ENCODE measurements at places on chromosomes 5 and 9. TPM values are rescaled to one million over a fixed set of nuclear protein-coding genes. Genes with fewer than 3 reads are reported as not detected.

GRCh38 chr5:105695941-105696340, 1974.8 kb downstream of the EFNA5 start:
- no peak for DNase-seq

DNA sequence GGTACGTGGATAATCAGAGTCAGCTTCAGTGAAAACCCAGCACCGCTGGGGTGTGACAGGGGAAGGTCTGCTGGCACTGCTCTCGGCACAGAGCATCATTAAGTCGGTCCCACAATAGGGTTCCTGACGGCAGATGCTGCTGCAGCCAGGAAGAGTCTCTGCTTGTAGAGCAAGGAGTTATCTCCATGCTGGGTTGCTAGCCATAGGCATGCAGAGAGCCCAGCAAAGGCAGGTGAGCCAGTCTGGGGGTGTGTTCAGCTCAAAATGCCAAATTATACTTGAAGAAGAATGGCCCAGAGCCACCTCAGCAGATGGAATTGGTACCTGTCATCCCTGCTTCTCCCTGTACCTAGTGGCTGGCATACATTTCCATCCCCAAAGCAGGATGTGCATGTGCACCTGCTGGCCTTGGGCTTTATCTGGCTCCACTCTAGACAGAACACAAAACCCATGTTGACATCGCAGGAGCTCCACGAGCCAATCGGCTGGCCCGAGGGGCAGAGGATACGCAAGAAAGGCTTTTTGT, 100.8 kb downstream of the WDR41 start:
- no peak for DNase-seq

FPGS gene
- total RNA-seq, result 18.1 TPM

GRCh38 chr5:58944221-58944620, 361.3 kb downstream of the RAB3C start:
- DNase-seq, result no peak

- DNase-seq, result no peak
Observed at GRCh38 chr9:38054653-38055052, 14.4 kb downstream of the SHB start.

PRDM9 gene
- total RNA-seq, result not detected

GRCh38 chr5:33340195-33340594, 100.6 kb upstream of the TARS1 start:
- no peak for DNase-seq

DNA sequence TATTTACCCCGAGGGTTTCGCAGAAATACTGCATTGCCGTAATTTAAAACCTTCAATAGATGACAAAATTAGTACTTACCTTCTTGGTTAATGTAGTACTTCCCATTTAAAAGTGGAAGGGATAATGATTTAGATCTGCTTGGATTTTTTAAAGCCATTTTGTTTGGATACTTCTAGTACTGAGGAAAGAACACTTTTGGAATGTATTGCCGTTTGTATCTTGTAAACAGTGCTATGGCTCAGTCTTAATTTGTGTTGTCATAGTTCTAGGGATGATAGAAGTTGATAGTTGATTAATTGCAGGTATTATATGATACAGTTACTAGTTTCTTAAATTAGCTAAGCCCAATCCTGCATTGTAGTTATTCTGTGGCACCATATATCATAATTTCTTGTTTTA, 33.1 kb downstream of the TNPO1 start:
- no peak for DNase-seq

GRCh38 chr5:118818604-118819003, 169.7 kb downstream of the DTWD2 start:
- no peak for DNase-seq

MTMR12 gene
- total RNA-seq, result 23.2 TPM

- DNase-seq, result no peak
Observed at GRCh38 chr9:36867672-36868471, 166.2 kb downstream of the PAX5 start.

TOR4A gene
- total RNA-seq, result 0.31 TPM

GRCh38 chr9:120348951-120349429, 231.0 kb downstream of the CDK5RAP2 start:
- DNase-seq, result peak; percentile 10

FOXE1 gene
- not detected for total RNA-seq

- no peak for DNase-seq
Observed at GRCh38 chr9:131670247-131671132, 69.4 kb downstream of the RAPGEF1 start.

ARRDC1 gene
- total RNA-seq, result 9.5 TPM

TAF11L10 gene
- not detected for total RNA-seq

HK3 gene
- 0.31 TPM for total RNA-seq

AHRR gene
- 1.4 TPM for total RNA-seq

DNA sequence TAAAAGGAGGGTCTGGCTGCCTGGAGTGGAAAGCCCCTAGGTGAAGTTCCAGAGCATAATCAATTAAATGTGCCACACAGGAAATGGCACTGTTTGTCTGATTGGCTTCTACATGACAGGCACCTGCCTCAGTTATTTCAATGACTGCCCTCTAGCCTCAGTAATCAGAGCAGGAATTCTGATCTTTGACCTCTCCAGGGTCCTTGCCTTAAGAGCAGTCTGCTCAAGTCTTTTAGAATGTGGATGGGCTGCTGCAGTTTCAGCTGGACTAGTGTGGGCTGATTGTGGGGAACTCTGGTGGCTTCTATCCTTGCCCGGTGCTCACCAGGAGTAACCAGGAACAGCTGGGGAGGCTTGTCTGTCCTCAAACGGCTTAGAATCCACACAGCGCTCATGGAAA, 98.9 kb downstream of the LIX1 start:
- DNase-seq, result no peak

- no peak for DNase-seq
Observed at GRCh38 chr9:137969008-137969407, 91.4 kb downstream of the CACNA1B start.

DNA sequence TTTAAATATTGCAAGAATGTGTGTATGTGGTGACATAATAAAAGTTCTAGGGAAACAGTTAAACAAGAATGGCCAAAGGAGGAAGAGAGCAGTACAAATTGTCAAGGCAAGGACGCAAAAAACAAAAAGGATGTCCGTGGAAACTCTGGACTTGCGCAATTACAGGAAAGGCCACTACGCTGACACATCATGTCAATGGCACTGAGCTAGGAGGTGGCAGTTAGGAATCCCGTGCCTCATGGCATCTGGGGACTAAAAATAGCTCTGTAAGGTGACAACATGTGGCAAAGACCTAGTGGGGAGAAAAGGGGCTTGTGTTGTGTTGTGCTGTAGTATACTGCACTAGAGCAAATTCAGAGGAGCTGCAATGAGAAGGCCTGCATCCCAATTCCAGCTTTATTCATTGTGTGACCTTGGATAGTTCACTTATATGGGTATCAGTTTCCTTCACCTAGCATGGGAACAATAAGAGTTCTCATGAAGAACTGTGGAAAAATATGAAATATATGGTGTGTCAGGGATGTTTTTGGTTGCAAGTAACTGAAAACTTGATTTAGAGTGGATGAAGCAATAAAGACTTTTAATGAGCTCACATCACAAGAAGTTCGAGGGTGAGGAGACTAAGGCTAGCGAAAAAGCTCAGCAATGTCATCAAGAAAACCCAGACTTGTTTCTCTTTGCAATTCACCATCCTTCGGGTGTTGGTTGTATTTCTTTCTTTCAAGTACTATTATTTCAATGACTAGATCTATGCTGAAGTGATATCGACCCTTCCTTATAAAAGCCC, 124.1 kb upstream of the STC2 start:
- no peak for DNase-seq

- DNase-seq, result no peak
Observed at GRCh38 chr9:136323371-136323789, 4.0 kb upstream of the GPSM1 start.

PRSS3 gene
- total RNA-seq, result not detected

DNA sequence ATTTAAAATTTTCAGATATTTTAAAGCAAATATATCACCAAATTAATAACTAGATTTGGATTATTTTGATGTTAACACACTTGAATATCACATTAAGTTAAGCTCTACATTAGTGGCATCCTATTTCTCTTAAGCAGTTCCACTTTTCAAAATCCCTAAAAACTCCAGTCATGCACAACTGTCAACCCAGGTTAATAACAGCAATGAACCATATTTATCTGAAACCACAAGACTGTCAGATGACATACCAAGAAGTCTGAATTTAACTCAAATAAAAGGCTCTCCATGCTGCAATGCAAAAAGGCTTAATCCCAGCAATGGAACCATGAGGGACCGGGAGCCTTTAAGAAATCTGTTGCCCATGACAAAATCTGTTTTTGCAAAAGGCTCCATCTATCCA, 27.5 kb downstream of the FNIP1 start:
- DNase-seq, result no peak

GRCh38 chr5:65307088-65307487, 174.6 kb downstream of the ADAMTS6 start:
- DNase-seq, result no peak

FOXD4L3 gene
- total RNA-seq, result 0.47 TPM

GRCh38 chr5:154749491-154749890, 5.7 kb upstream of the LARP1 start:
- DNase-seq, result no peak

GRCh38 chr5:107533910-107534876, 136.5 kb downstream of the EFNA5 start:
- no peak for DNase-seq

GRCh38 chr5:114898602-114899001, 271.1 kb downstream of the TRIM36 start:
- DNase-seq, result no peak

DNA sequence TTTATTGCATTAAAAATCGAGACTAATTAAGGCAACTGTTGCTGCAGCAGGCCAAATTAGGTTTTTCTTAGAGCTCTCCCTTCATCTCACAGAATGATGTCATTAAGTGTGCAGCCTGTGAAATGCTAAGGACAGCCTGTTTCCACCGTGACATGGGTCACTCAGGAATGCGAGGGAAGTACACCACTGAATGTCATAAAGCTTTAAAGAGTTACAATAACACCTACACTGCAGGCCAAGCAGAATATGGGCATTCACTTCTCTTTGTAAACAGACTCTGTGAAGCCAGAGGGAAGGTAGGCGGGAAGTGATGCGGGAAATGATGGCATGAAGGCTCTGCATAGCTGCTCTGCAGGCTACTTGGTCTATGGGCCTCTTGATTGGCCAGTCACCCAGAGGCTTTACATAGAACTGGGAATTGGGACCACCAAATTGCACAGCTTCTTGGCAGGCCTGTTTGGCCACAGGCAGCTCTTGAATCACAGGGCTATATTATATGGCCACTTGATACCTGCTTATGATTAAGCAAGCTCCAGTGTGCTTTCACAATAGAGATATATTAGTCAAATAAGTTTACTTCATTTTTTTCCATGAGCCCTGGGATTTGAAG, 28.4 kb upstream of the AOPEP start:
- DNase-seq, result no peak

PCDHA12 gene
- 19.8 TPM for total RNA-seq

- DNase-seq, result no peak
Observed at GRCh38 chr9:87701931-87702421, 23.9 kb upstream of the CTSL start.

DNA sequence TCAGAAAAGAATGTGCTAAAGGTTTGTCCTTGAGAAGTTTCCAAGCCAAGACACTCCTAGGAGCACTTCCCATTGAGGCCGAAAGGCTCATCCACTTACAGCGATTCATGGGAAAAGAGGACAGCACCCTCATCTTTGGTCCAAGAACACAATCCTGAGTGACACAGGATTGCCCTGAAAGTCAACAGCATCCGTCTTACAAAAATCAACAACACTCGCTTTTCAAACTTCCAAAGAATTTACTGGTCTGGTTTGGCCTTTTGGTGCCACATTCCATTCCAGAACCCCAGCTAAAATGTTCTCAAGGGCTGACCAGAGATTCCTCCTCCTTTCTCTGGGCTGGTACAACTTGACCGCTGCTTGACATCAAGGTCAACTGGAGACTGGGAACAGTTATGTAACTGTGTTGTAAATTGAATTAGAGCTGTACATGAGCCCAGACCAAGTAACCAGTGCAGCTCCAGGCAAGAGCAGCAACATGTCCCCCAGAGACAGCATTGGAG, 415.8 kb upstream of the PIK3R1 start:
- no peak for DNase-seq

PKD2L2 gene
- not detected for total RNA-seq

- DNase-seq, result no peak
Observed at GRCh38 chr9:120878188-120879130, 1.5 kb upstream of the PHF19 start.

DNA sequence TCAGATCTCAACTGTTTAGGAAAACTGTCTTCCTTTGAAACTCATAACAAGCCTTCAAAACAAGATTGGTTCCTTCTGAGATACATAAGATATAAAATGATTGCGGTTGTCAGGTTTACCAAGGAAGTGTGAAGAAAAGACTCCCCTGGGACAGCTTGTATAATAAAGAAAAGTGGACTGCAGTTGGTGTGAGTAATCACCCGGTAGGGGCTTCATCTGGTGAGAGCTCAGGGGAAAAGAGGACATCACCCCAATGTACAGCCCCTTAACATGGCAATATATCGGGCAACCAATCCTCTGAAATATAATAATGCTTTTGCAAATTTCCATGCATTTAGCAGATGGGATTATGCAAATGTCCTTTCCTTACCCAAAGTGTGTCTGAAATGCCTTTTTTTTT, 216.5 kb upstream of the KLF9 start:
- DNase-seq, result no peak

- no peak for DNase-seq
Observed at GRCh38 chr5:172768573-172769341, 2.2 kb downstream of the DUSP1 start.

TLX3 gene
- not detected for total RNA-seq

EDIL3 gene
- total RNA-seq, result 78.0 TPM

- no peak for DNase-seq
Observed at GRCh38 chr9:134661791-134662142, 20.2 kb downstream of the COL5A1 start.

- no peak for DNase-seq
Observed at GRCh38 chr5:136174021-136174659, 18.8 kb downstream of the SMIM32 start.

GRCh38 chr5:179233909-179234562, 111.2 kb downstream of the ADAMTS2 start:
- DNase-seq, result no peak

NCS1 gene
- 206 TPM for total RNA-seq

LMX1B gene
- not detected for total RNA-seq

DNA sequence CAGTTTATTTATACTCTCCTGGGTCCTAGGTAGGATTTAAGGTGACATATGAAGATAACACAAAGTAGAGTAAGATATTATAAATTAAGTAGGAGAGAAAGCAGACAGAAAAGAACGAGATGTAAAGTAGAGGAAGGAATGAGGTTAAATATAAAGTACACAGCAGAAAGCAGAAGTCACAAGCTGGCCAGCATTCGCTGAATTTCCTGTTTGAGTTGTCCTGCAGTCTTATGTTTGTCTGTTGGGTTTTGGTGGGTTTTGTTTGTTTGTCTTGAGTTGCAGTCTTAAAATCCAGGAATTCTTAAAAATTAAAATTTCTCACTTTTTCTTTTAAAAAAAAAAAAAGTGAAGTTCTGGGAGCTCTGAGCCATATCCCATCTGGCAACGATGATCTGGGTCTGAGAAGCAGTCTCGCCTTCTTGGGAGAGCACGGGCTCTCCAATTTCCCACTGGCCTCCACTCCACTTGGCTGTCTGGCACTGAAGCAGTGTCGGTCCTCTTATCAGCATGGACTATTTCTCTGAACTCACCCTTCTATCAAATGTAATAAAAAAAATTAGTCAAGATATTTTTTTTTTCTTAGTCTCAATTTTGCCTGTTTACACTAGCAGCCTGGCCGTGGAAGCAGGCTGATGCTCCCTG, 2.0 kb downstream of the S100Z start:
- no peak for DNase-seq
